AG04450 (cell line): ENCODE measurements at places on chromosomes 4 and X. TPM values are rescaled to one million over a fixed set of nuclear protein-coding genes. Genes with fewer than 3 reads are reported as not detected.

GRCh38 chr4:57080781-57081650 is 29.2 kb downstream of the IGFBP7 start:
- DNase-seq = peak; percentile 91

DNA sequence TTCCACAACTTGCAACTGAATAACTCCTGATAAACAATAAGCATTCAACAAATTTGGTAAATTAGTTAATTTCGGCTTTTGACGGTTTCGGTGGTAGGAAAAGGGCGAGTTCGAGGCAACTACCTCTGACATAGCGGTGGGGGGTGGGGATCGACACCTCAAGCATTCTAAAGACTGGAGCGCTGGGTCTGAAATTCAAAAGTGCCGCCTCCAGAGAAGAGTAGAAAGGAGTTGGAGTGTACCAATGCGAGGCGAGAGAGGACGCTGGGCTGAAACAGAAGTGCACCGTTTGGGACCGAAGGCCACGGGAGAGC is 725 bp downstream of the SMC1A start:
- DNase-seq = no peak

Gene CHRDL1
- polyA plus RNA-seq = 0.14 and 0.19 TPM in 2 replicates

Gene INPP4B
- 3.4 and 5.1 TPM in 2 replicates for polyA plus RNA-seq

DNA sequence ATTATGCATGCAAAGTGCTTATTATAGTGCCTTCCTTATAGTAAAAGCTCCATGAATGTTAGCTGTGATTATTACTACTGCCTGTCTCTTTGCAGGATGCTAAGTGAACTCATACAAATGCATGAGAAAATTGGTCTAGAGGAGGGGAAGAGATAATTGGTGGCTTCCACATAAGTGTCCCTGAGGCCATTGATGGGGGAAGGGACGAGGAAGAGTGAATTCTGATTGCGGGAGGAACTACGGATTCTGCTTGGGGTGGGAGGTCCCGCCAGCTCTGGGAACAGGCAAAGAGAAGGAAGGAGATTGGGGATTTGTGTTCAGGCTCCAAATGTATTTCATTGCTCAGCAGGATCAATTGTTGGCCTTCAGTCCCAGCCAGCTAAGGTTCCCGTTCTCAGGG is 11.6 kb upstream of the ARHGAP36 start:
- no peak for DNase-seq

- no peak for DNase-seq
These were observed 96.4 kb upstream of the STIM2 start for GRCh38 chr4:26764231-26764630.

DNA sequence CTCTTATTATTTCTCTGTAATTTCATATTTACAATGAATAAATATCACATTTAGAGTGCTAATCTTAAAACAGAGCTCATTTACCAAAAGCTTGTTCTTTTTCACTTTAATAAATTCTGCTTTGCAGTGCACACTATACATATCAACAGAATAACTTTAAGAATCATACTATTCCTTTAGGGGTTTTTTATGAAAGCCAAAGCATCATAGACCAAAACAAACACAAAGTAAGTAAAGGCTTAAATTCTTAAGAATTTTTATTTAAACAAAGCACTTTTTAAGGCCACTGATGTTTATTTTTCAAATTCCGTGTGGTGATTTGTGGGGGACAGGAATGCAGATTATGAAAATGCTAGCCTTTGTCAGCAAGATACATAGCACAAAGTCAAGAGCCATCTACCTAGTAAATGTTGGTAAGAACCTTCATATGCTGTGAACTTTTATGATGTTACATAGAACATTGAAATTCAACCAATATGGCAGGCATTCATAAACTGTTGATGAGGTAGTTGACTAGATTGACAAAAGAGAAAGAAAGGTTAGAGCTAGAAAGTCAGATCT is 17.8 kb downstream of the TIGD2 start:
- DNase-seq = peak; percentile 48

DNA sequence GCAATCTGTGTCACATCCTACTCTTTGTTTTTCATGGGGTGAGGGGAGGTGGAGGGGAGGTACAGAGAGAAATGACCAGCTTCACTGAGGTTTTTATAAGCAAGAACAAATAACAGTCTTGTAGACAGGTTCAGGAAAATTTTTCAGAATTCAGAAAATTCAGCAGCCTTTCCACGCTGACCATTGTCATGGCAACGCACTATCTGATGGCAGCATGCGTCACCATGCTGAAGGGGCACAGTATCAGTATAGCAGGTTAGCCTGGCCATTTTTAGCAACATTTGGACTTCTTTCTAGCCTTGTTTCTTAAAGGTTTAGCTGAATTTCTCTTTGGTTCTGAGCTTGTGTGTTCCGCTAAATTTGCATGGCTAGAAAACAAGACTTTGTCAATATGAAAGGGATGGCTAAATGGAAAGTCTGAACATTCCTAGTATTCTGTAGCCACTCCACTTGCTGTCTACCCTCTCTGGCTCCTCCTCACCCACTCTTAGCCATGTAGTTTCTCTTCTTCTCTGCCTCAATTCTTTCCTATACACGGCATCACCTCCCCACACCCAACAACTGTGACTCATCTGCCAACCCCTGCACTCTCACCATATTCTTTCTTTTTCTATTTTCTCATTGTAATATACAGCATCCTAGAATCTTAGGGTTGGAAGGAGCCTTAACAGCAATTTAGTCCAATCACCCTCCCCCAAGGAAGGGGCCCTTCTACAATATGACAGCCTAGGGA is 42.7 kb upstream of the CITED1 start:
- DNase-seq = no peak

Gene CENPC
- polyA plus RNA-seq = 5.2 and 8.0 TPM in 2 replicates

Gene SAGE1
- not detected in 2 replicates for polyA plus RNA-seq

DNA sequence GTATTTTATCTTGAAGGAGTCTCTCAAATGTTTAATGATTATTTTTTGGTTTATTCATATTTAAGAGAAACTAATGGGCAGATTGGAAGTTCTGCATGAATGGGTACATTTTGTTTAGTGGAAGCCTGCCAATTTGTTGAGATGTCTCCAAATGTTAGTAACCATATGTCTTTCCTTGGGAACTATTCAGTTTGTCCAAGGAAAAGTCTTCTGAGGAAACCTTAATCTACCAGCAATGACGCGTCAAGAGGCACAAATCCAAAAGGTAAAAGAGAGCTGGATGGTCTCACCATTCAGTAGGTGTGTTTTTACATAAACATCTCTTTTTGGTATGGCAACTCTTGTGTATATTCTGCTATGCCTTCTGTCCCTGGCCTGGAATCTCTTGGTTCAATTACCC is 37.4 kb upstream of the NDST3 start:
- DNase-seq = no peak

Gene SPANXB1
- polyA plus RNA-seq = not detected in 2 replicates

Gene RBM47
- polyA plus RNA-seq = 0.48 and 0.62 TPM in 2 replicates

Gene S100P
- 0.40 TPM in 1 of 2 replicates, not detected in the other for polyA plus RNA-seq

DNA sequence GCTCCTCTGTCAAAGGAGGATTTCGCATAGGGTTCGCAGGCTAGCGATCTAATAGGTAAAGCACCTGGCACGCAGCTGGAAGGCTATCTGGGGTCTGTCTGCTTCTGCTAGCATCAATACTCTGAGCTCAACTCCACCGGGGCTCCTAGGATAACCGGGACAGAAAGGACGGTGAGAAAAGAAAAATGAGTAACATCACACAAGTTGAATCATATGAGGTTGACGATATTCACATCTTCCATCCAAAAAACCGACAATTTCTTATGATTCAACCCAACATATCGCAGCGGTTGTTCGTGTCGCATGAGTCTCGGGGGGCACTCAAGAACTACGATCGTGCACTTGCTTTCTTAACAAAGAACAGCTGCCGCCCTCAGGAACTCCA is 1.8 kb downstream of the PROM1 start:
- no peak for DNase-seq
